ENCODE measurements at places on chromosomes 1 and 21.
A peak's percentile ranks its signal among the peaks of the same experiment; 100 is the strongest.

DNA sequence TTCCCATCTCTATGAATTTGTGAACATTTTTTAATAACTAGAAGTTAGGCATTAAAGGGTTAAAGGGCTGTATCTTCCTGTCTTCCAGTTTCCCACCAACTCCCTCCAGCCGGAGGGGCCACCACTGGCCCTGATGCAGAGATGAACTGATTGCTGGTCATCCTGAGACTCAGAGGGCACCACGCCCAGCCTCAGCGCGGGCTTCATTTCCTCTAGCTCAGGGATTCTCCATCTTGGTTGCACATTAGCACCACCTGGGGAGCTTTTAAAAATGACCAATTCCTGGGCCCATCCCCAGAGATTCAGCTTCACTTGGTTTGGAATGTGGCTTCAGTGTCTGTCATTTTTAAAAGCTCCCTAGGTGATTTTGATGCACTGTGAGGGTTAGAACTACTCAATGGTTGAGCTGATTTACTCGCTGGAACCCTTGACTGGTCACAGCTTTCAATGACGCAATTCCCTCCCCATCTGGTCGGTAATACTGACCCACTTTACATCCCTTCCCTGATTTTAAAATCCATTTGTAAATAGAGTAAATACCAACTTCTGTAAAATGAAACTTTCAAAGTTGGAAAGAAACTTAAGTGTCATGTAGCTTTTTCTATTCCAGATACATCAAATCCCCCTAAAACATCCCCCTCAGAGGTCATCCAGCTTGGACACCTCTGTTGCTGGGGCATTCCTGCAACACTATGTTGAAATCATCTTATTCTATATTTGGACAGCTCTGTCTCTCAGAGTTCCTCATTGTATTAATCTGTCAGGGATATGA, 5.1 kb downstream of the NAV1 start:
- DNase-seq, result no peak

DNA sequence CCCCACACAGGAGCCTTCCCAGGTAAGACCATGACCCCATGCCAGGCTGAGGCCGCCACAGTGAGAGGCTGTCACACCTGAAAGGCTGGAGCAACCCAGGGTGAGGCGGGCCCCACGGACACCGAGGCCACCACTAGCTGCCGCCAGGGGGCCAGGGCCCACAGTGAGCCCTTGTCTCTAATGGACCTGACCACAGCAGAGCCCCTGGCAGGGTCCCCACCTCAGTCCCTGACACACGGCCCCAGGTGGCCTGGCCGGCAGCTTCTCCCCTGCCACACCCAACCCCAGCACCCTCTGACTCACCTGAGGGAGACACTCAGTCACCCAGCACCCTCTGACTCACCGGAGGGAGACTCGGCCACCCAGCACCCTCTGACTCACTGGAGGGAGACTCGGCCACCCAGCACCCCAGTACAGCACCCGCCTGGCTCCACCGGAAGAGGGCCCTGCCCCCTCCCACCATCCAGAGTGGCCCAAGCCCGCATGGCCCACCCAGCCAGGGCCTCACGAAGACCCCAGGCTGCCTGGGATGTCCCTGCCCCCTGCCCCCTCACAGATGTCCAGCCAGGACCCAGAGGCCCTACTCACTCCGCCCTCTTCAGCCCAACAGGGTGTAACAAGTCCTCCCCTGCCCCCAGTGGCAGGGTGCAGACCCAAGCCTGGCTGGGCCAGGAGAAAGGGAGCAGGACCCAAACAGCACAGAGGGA, 4.4 kb downstream of the DVL1 start:
- peak; percentile 64 for DNase-seq

DNA sequence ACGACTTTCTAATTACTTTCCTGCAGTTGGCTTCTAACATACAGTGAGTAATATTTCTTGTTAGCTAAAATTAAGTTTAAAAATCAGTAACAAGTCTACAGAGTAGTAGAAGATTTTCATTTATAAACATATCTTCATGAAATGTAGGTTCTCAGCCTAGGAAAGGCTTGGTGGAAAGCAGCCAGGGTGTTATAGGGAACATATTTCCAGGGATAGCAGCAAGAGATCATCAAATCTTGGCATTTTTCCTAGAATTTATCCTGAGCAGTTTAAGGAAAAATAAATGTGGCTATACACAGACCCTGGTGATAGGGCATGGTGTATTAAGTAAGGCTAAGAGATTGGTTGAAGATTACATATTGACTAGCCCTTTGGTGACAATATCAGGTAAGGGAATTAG, 203.5 kb upstream of the NEGR1 start:
- no peak for DNase-seq

DNA sequence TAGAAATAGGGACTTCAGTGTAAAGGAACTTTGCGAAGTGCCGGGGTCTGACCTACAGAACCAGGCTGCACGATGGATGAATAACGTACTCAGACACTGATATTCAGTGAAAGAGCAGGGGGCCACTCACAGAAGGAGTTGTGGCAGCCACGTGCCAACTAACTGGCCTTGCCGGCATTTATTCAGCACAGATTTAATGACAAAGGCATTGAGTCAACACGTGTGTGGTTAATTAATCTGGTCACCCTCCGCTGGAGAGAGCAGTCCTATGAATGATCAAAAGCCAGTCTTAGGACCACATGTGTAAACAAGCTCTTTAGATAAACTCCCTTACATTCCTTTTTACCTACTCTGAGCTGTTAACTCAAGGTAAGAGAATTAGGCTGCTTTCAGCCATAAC, 6.2 kb upstream of the B3GALT2 start:
- DNase-seq, result no peak

- no peak for DNase-seq
Measured at GRCh38 chr1:171646249-171646560, 6.3 kb downstream of the MYOC start.

DNA sequence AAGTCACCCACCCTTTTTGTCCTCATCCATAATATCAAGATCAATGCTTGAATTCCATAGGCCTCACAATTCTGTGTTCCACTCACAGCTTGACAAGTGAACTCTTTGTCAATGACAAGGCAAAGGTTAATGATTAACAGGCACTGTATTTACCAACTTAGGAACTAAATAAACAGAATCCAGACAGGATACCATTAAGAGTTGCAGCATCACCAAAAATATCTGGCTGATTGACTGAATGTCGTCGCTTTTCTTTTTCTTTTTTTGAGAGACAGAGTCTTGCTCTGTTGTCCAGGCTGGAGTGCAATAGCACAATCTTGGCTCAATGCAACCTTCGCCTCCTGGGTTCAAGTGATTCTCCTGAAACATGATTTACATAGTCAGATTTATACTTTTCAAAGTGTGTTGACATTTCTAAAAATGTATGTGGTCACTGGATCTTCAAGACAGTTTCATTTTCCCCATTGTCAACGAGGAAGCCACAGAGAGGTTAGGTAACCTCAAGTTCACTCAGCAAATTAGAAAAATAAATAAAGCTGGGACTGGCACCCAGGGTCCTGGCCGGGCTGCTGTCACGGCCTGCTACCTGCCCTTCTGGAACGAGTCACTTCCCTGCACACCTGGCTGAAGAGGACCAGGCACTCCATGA, 81.0 kb downstream of the PDE9A start:
- no peak for DNase-seq

- no peak for DNase-seq
Measured at GRCh38 chr1:9317591-9318417, 25.1 kb downstream of the SPSB1 start.

- no peak for DNase-seq
Measured at GRCh38 chr1:241834733-241835377, 13.1 kb upstream of the EXO1 start.

- no peak for DNase-seq
Measured at GRCh38 chr1:176043537-176043936, 163.5 kb downstream of the COP1 start.

- DNase-seq, result no peak
Measured at GRCh38 chr1:68383092-68383491, 66.7 kb downstream of the RPE65 start.

GRCh38 chr1:74334147-74334546, 99.0 kb downstream of the TNNI3K start:
- DNase-seq, result no peak

GRCh38 chr1:8560611-8561544, 243.0 kb downstream of the SLC45A1 start:
- no peak for DNase-seq

DNA sequence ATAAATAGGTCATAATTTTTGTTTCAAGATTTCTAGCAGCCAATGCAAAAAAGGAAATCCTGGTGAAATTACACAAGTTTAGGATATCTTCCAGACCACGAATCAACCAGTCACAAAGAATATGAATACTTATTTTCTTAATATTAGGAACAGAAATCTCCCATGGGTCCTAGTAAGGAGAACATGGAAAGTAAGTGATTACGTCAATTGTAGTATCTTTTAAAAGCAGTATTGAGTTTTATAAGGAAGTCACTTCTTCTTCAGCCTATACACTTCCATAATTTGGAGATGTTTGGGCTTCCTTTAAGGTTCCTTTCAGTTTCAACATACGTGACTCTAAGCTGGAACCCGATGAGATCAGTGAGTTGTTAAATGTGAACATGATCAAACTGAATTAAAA, 534.5 kb downstream of the USP25 start:
- no peak for DNase-seq

- peak; percentile 73 for DNase-seq
Measured at GRCh38 chr1:155062151-155062686, 1.3 kb upstream of the EFNA4 start.

DNA sequence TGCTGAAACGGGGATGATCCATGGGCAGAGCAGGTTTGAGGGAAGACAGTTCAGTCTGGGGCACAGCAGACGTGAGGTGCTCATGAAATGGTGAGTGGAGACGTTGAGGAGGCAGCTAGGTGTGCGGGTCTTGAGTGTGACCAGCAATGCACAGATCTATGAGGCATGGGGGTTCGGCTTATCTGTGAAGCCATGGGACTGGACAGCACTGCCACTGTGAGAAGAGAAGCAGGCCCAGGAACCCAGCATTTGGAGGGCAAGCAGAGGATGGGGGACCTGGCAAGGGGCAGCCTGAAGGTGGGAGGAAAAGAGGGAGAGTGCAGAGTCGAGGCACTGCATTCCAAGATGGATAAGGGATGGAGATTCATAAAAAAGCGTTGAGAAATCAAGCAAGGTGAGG, 8.0 kb downstream of the CSF1 start:
- no peak for DNase-seq

- no peak for DNase-seq
Measured at GRCh38 chr1:161242313-161242712, 4.3 kb upstream of the NR1I3 start.

- no peak for DNase-seq
Measured at GRCh38 chr1:68273530-68273929, 41.2 kb upstream of the WLS start.

GRCh38 chr1:91490501-91490900, 10.2 kb upstream of the CDC7 start:
- no peak for DNase-seq

DNA sequence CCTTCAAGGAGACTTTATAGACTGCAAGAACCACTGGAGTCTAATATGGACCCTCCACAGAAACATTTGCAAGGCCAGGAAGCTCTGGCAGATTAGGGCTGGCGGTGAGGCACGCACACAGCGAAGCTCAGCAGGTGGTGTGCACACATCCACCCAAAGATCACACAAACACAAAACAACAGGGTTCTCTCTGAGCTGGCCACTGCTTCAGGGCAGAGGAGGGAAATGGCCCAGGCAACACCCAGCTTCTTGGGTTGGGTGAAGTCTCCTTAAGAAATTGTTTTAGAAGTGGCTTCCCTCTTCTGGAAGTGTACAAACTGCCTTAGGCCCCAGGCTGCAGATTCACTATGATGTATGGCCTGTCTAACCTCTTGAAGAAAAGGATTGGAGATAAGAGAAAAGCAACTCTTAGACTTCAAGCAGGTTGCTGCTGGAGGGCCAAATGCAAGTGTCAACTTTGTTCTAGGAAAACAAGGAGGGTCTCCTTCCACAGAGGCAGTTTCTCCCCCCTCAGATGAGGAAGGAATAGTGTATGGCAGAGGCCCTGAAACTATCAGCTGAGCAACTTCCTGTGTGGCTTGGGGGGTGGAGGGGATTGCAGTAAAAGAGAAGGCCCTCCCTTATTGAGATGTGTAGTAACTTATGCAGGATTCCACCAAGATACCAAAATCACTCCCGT, 2.0 kb downstream of the RCSD1 start:
- no peak for DNase-seq

DNA sequence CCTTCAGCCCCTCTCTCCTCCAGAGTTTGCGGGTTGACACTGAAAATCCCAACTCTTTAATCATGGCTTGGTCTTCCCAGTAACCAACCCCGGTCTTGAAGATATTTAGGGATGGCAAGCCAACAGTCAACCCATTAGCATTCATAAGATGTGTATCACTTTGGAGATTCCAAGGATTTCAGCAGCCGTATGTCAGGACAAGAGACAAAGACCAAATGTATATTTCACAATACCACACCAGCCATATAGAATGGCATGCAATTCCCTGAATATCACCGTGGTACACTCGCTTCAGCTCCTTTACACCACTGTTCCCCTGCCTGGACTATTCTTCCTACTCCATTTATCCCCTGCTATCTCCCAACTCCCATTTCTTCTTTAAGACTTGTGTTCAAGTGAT, 109.2 kb downstream of the CSMD2 start:
- no peak for DNase-seq

DNA sequence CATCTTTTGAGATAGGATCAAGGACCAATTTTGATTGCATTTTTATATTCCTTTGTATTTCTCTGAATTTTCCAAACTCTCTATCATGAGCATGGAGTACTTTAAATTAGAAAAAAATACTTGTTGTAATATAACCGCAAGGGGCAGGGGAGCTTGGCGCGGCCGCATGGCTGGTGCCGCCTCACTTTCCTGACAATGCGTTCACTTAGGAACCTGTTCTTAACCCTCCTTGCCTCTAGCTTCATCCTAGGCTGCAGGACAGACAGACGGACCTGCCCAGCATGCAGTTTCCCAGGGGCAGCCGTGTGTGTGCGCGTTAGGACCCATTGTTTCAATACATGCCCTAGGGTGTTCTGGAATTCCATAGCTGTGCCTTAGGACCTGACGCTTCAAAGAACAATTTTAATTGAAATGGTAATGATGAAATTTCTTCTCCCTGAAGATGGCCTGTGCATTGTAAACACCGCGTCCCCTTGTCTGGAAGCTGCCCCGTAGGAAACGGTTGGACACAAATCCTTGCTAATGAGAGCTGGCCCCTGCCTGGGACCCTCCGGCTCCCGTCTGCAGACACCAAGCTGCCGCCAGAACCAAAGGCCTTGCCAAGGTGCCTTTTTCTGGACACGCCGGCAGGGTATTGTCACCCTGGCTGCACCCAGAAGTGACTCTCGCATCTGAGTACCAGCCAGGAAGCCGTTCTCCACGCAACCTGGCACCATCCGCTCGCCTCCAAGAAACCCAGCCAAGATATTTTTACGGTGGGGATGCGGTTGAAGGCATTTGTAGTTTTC, 466.4 kb downstream of the NPHP4 start:
- DNase-seq, result no peak

GRCh38 chr1:151175041-151175741, 590 bp downstream of the TMOD4 start:
- DNase-seq, result no peak

GRCh38 chr1:10688409-10688786, 108.0 kb downstream of the CASZ1 start:
- no peak for DNase-seq

Data from nephron progenitor cell (in vitro differentiated cells).